Stimulated activated naive CD4-positive, alpha-beta T cell treated with Interleukin-2 at 50 U/mL for 16 hours (primary cell): ENCODE measurements at places on chromosomes 13 and 19.

- no peak for DNase-seq
Observed at GRCh38 chr13:20701461-20701860, 2.0 kb upstream of the IL17D start.

GRCh38 chr13:80211566-80211965 lies 129.4 kb downstream of the SPRY2 start:
- no peak for DNase-seq

GRCh38 chr19:6577476-6578125 lies 13.3 kb downstream of the CD70 start:
- DNase-seq, result no peak

- DNase-seq, result no peak
Observed at GRCh38 chr13:61695147-61695546, 279.5 kb upstream of the PCDH20 start.

- DNase-seq, result no peak
Observed at GRCh38 chr19:27722625-27723024, 1490.3 kb downstream of the UQCRFS1 start.

GRCh38 chr13:37729876-37730275 lies 131.3 kb upstream of the POSTN start:
- no peak for DNase-seq

GRCh38 chr19:3668331-3669081 lies 31.8 kb downstream of the PIP5K1C start:
- DNase-seq, result no peak

DNA sequence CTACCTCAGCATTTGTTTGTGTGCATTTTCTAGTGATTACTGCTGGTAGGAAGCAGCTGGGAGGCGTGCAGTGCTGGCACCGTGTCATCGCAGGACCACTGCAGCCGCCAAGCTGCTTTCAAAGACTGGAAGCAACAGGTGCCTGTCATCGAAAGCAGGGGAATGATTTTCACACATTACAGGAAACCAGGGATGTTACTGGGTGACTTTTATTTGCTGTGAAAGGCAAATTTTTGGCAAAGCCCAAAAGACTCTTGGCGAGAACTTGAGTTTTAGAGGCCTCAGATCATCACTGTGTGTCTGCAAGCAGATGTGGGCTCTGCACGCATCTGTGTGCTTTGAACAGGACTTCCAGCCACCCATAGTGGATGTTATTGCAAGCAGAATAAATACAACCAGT lies 176.4 kb downstream of the FLT1 start:
- DNase-seq, result no peak

GRCh38 chr19:48745208-48745995 lies 1.3 kb downstream of the IZUMO1 start:
- DNase-seq, result peak; percentile 21

DNA sequence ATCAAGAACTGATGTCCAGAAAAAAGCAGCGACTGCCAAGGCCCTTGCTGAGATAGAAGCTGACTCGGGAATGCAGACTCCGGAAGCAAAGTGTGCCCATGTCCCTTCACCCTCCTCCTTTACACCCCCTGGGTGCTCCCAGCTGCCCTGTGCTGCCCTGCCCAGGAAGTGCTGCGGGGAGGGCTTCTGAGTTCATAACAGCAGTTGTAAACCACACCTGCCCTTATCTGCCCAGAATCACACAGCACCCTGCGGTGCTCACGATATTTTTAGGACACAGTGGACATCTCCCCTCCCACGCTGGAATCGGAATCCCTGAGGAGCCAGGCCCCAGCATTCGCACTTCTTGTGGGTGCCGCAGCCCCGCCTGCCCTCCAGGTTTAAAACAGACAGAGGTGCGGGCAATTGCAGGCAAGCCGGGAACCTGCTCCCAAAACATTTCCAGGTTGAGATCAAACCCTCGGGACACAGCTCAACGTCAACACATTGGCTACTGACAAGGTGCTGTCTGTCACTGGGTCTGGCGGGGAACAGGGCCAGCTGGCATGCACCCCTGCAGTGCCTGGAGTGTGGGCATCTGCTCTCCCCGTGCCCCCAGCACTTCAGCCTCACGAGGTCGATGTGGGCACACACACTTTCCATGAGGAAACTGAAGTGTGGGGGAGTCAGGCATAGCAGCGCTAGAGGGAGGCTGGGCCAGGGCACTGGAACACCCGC lies 36.8 kb downstream of the RAB20 start:
- DNase-seq, result no peak

DNA sequence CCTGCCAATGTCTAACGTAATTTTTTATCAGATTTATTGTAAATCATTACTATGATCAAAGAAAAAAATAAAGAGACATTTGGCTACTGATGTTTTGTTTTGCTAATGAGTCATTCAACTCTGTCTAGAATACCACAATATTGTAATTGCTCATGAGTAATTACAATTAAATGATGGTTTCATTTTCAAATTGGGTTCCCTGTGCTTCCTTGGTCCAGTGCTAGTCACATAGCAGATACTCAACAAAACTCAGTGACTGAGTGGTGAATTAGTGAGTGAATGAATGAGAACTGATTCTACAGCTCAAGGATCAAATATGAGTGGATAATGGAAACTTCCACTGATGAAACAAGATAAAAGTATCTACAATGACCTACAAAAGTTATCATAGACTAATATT lies 304.7 kb downstream of the POU4F1 start:
- no peak for DNase-seq

DNA sequence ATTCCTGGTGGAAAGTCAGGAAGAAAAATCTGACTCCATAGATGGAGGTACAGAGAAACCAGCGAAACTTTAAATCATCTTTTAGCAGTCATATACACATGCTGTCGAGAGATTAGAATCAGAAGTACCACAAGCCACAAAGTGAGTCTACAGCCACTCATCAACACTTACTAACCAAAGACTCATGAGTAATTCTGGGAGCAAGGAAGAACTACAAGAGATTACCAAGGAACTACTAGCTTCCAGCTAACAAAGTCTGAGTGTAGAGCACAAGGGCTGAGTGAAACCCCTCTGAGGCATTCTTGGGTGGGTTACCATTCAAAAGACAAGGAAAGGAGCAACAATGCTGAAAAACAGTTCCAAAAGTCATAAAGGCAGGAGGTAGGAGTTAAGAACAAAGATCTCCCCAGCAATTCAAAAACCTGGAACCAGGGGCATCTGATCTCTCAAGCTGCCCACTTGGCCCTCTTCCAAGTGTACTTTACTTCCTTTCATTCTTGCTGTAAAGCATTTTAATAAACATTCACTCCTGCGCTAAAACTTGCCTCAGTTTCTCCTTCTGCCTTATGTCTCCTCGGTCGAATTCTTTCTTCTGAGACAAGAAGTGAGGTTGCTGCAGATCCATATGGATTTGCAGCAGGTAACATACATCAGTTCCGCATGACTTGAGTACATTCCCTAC lies 13.0 kb downstream of the RBM26 start:
- DNase-seq, result no peak

DNA sequence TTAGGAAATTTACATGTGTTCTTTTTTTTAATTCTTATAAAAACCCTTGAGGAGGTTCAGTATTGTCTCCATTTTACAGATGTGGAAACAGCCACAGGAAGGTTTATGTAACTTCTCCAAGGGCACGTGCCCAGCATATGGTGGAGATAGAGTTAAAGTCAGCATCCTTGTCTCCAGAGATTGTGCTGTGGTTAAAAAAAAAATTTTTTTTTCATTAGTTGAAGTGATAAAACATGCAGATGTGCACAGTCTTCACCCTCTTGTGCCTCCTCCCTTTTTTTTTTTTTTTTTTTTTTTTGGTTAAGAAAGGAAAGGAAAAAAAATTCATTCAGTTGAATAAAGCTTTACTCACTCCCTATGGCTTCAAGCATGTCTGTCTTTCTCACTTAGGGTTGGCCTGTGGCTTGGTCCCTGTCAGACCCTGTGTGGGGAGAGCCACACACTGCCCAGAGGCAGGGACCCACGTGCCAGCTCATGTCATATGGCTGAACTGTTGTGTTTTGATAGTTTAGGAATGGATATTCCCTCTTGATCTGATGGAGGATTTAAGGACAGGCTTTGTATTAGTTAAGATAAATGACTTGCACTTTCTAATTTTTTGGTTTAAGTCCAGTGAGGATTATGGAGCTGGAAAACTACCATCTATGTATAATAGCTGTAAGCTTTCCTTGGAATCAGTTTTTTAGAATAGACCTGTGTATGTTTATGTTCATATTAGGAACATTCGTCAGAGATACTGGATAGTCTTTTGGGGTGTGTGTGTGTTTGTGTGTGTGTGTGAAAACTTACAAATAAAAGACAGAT lies 19.3 kb downstream of the RNASEH2B start:
- DNase-seq, result no peak

GRCh38 chr19:30171795-30172612 lies 200.2 kb upstream of the ZNF536 start:
- no peak for DNase-seq

- no peak for DNase-seq
Observed at GRCh38 chr19:24072720-24073119, 14.3 kb upstream of the ZNF254 start.

GRCh38 chr13:89695343-89696257 lies 1651.9 kb upstream of the MIR17HG start:
- no peak for DNase-seq

DNA sequence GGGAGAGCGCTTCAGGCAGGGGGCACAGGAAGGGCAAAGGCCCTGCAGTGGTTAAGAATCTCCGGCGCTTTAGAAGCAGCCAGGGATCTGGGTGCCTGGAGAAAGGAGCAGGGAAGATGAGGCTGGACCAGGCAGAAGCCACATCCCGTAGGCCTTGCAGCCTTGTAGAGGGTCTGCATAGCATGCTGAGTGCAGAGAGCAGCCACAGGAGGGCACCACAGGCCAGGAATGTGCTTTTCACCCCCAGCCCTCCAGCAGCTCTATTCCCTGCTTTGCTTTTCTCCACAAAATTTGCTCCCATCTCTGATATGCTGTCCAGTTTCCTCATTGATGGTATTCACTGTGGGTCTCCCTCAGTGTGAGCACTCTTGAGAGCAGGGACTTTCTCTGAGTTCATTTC lies 5.7 kb downstream of the WDR62 start:
- no peak for DNase-seq

GRCh38 chr19:45506989-45507871 lies at the start of gene VASP:
Gene VASP (plus strand): TSS chr19:45507479. CDS start chr19:45507772, 293 bp downstream.
- peak; percentile 93 for DNase-seq

- DNase-seq, result no peak
Observed at GRCh38 chr13:91355826-91356710, 8.6 kb downstream of the MIR17HG start.

- DNase-seq, result no peak
Observed at GRCh38 chr13:52905701-52906100, 57.3 kb upstream of the PCDH8 start.

DNA sequence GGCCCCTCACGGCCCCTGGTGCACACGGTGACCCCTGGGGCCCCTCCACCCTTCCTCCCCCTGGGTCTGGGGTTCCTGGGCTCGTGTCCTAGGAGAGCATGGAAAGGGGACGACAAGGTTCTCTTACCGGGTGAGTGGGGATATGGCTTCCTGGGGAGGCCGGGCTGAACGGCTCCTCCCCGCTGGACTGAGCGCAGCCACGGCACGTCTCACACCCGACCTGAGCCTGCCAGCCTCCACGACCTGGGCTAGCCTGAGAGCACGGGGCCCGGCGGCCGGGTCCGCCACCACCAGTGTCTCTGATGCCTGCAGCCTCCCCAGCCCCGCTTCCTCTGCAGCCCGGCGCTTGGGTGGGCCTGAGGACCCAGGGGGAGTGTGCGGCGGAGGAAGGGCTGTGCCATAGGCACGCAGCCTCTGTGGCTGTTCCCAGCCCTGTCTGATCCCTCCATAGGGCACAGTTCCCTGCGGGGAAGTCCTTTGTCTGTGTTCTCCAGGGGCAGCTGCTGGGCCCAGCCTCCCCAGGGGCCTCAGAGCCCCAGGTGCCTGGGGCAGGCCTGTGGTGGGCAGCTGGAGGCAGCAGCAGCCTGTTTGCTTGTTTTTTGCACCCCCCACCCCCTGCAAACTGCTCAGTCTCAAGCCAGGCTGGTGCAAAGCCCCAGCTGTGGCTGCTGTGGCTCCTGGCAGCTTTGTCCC lies 15.0 kb downstream of the PLIN4 start:
- DNase-seq, result no peak

DNA sequence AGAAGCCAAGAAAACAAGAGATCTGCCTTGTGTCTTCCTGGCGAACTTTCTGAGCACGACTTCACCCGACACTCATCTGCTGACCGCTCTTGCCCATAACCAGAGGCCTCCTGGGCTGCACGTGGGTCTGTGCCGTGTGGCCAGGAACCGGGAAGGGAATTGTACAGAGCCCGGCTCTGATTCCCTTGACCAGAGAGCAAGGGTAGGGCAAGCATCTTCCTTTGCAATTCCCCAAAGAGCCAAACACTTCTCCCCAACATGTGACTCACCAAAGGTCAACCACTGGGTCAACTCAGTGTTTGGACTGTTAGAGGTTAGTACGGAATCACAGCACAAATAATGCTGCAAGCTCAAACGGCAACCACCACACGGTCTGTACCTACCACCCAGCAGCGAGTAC lies 48.9 kb downstream of the KLF2 start:
- DNase-seq, result no peak

- no peak for DNase-seq
Observed at GRCh38 chr13:99326012-99326411, 18.8 kb upstream of the GPR183 start.
